ENCODE measurements at places on chromosomes 16 and 17.

- DNase-seq = no peak
Measured at GRCh38 chr17:82659886-82660285, 11.6 kb upstream of the WDR45B start.

GRCh38 chr16:27676839-27677238 lies 126.9 kb downstream of the KATNIP start:
- DNase-seq = no peak

DNA sequence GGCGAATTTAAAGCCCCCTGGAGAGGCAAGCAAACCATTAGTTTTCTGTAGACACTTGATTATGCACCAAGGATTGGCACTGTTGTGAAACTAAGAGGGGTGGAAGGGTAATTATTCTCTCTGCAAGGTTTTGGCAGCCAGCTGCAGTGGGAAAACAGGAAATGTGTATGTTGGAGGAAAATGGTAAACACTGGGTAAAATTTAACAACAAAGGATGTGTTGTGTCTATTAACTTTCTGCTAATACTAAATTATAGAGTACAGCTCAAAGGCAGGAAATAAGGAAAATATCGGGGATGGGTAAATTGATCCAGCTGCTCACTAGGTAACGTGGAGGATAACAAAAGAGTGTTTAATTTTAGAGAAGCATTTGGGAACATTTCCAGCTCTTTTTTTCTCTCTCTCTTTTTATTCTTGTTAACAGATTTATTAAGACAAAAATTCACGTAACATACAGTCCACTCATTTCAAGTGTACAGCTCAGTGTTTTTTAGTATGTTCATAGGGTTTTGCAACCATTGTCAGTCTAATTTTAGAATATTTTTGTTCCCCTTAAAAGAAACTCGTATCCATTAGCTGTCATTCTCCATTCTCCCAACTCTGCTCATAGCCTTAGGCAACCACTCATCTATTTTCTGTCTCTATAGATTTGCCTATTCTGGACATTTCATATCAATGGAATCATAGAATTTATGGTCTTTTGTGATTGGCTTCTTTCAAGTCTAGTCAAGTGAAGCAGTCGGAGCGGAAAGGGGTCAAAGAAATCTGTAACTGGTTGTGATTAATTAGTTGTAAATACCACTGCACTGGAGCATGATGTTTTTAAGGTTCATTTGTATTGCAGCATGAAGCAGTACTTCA lies 41.8 kb downstream of the TANGO6 start:
- DNase-seq = no peak

DNA sequence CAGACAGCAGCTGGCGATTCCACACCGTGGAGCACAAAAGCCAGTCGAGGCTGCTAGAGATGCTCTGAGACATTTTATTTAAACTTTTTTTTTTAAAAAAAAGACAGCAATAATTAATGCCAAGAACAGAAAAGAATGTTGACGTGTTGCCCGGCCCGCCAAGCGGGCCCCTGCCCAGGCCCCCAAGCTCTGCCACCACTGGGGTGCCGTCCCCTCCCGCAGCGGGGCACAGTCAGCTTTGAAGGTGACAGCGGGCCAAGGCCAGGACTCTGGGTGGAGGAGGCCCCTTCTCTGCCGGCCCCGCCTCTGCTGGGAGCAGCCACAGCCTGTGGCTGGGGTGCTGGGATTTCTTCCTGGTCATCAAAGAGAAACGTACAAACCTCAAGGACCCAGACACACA lies 9.8 kb downstream of the RNF166 start:
- no peak for DNase-seq

GRCh38 chr16:69500496-69500895 lies 65.3 kb upstream of the NFAT5 start:
- DNase-seq = no peak

DNA sequence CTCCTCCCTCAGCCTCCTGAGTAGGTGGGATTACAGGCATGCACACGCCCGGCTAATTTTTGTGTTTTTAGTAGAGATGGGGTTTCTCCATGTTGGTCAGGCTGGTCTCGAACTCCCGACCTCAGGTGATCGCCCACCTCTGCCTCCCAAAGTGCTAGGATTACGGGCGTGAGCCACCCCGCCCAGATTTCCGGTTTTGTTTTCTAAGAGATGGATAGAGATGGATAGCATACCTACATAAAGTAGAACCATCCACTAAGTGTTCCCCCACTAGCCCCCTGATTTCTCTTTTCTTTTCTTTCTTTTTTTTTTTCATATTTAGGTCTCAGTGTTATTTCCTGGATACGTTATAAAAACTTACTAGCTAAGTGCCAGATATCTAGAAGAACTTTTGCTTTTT lies 2.0 kb downstream of the WSB1 start:
- DNase-seq = no peak

Data from activated T-cell treated with anti-CD3 and anti-CD28 coated beads, Interleukin-2, amount 50 U/mL, for 1 hour (primary cell).